ENCODE measurements at places on chromosomes 4 and X. TPM values are rescaled to one million over a fixed set of nuclear protein-coding genes. Genes with fewer than 3 reads are reported as not detected.

The NPNT gene
- 19.7 TPM for total RNA-seq

The MXD4 gene
- total RNA-seq: 28.5 TPM

The TENM3 gene
- total RNA-seq: 15.0 TPM

The POU3F4 gene
- total RNA-seq: not detected

The CENPVL2 gene
- total RNA-seq: not detected

The SLC25A6 gene
- 314 TPM for total RNA-seq

The KDR gene
- not detected for total RNA-seq

The GPR82 gene
- total RNA-seq: not detected

The BCORL1 gene
- total RNA-seq: 1.0 TPM

The GPAT3 gene
- 8.9 TPM for total RNA-seq

The ZCCHC12 gene
- total RNA-seq: not detected

The MAGEE2 gene
- total RNA-seq: not detected

The GRK4 gene
- total RNA-seq: 3.4 TPM

The GC gene
- not detected for total RNA-seq

The LANCL3 gene
- total RNA-seq: 1.1 TPM

Data from nasal cavity respiratory epithelium epithelial cell of viscerocranial mucosa (primary cell).